ENCODE measurements at places on chromosomes 2 and 18.

- DNase-seq = no peak
Measured at GRCh38 chr18:39380866-39381265, 1815.3 kb upstream of the CELF4 start.

DNA sequence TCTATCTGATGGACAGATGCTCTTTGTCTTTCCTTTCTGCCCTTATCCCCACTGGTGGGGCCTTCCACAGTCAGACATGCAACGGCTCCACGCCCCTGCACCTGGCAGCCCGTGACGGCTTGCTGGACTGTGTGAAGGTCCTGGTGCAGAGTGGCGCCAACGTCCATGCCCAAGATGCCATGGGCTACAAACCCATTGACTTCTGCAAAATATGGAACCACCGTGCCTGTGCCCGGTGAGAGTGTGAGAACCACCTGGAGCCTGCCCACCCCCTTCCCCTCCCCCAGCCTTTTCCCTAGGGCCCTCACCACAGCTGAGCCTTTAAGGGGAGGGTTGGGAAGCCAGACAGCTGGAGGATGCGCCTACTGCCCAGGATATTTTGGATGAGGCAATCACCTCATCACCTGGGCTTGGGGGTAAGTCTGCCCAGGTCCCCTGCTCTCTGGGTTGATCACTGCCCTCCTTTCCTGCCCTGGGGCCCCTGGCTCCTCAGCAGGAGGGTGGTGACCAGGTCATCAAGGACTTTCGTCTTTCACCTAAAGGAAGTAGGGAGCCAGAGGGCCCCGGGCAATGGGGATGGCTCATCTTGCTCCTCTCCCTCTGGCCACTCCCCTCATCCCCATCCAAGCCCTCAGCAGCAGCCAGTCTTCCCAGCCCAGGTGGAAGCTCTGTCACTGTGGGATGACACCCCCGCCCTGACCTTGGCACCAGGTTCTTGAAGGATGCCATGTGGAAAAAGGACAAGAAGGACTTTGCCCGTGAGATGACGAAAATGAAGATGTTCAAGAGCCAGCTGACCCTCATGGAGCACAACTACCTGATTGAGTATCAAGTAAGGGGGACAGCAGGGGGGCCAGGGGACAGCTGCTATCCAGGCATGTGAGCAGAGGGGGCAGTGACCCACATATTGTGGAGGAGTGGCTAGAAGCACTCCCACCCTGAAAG lies 3.7 kb downstream of the ANKRD53 start:
- no peak for DNase-seq

DNA sequence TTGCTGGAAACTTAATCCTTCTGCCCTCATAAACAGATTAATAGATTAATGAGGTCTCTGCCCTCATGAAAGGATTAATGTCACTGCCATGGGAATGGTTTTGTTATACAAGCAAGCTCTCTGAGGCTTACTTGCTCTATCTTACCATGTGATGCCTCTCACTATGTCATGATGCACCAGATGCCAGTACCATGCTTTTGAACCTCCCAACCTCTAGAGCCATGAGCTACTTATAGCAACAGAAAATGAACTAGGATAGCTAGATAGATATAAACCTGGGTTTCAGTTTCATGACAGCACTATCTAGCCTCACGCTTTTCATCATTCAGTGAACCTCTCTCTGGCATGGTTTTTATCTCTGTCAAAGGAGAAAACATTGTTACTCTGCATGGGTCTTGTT lies 371.6 kb upstream of the LRP1B start:
- no peak for DNase-seq

- DNase-seq = no peak
Measured at GRCh38 chr2:24228470-24228869, 53.6 kb downstream of the FAM228A start.

DNA sequence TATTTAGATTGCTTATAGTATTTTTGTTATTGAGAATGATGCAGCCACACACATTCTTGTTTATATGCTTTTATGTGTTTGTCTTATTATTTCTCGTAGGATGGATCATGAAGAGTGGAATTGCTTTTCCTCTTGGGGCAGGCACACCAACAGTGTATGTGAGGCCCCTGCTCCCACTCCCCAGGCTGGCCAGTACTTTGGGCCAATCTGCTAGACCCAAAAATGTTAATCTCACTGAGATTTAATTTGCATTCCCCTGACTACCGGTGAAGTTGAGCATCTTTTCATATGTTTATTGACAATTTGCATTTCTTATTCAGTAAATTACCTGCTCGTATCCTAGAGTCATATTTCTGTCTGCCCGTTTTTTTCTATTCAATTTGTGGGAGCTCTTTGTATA lies 4.7 kb upstream of the MYCN start:
- DNase-seq = no peak

- no peak for DNase-seq
Measured at GRCh38 chr2:186780701-186781316, 68.2 kb downstream of the ZSWIM2 start.

GRCh38 chr2:12811916-12812315 lies 95.2 kb downstream of the TRIB2 start:
- DNase-seq = no peak

GRCh38 chr2:172551271-172551670 lies 4.6 kb upstream of the PDK1 start:
- no peak for DNase-seq

- DNase-seq = no peak
Measured at GRCh38 chr18:2959341-2959740, 53.6 kb downstream of the LPIN2 start.

DNA sequence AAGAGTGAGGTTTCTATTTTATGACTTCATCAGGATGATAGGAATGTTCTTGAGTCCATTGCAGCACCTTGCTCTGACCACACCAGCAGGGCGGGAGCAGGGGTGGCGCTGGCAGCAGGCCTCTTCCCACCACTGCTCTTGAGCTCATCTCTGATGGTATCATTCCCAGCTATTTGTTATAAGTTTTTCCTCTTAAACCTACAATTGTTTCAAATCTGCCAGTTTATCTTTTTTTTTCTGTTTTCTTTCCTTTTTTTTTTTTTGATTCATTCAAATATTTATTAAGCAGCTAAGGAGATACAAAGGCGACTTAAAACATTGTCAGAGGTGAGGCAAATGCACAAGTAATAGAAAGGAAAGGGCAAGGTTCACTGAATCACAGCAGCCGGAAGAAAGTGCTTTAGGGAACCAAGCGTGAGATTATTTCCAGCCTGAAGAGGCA lies 28.7 kb downstream of the NIFK start:
- DNase-seq = no peak

DNA sequence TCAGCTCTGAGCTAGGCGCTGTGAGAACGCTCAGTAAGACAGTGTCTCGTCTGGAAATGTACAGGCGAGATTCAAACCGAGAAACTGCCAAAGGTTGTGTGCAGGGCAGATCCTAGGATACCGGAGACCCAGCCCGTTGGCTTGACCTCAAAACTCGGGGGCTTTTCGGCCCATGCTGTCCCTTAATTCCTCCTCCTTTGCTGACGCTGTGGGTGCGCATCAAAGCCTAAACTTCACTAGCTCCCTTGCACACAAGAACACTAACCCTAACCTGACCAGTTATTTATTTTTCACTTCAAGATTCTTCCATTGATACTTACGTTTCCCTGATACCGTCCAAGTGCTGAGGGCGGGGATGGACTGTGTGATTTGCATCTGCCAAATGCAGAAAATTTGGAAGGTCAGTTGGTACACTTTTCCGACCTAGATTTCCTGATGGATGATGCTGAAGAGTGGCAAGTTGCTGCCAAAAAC lies 1.0 kb upstream of the AAK1 start:
- no peak for DNase-seq

DNA sequence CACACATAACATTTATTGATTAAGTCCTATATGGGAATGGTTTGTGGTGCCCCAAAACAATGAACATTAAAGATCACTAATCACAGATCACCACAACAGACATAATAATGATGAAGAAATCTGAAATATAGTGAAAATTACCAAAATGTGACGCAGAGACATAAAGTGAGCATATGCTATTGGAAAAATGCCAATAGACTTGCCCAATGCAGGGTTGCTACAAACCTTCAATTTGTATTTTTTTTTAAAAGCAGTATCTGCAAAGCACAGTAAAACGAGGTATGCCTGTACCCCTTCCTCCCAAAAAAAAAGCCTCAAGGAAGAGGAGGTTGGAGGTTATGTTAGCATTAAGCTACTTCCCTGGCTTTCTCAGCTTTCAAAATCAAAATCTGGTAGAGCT lies 131.1 kb downstream of the RBMS1 start:
- no peak for DNase-seq

- DNase-seq = no peak
Measured at GRCh38 chr2:142915502-142915901, 38.0 kb downstream of the KYNU start.

- no peak for DNase-seq
Measured at GRCh38 chr2:88765154-88765888, 73.8 kb downstream of the RPIA start.

All from GOT3 (cell line).